ENCODE measurements at places on chromosomes 1 and 21.

DNA sequence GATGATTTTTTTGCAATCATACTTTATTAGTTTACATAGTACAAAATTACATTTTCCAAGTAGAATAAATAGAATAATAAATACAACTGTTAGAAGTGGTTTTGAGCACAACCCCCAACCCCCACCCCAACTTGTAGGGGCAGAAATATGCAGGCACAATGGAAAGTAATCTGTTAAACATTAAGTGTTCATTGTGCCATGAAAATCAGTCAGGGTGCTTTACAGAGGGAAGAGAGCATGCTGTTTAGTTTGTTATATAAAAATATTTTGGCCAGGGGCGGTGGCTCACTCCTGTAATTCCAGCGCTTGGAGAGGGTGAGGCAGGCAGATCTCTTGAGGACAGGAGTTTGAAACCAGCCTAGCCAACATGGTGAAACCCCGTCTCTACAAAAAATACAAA lies 2.6 kb downstream of the OR10T2 start:
- DNase-seq = no peak

GRCh38 chr1:67323087-67323486 lies 15.4 kb downstream of the IL12RB2 start:
- peak; percentile 14 for DNase-seq

- no peak for DNase-seq
Observed at GRCh38 chr1:58248791-58249190, 297.7 kb downstream of the OMA1 start.

- DNase-seq = no peak
Observed at GRCh38 chr1:182442333-182442732, 7.6 kb upstream of the RGSL1 start.

- DNase-seq = no peak
Observed at GRCh38 chr1:41360074-41360785, 1.0 kb upstream of the FOXO6 start.

DNA sequence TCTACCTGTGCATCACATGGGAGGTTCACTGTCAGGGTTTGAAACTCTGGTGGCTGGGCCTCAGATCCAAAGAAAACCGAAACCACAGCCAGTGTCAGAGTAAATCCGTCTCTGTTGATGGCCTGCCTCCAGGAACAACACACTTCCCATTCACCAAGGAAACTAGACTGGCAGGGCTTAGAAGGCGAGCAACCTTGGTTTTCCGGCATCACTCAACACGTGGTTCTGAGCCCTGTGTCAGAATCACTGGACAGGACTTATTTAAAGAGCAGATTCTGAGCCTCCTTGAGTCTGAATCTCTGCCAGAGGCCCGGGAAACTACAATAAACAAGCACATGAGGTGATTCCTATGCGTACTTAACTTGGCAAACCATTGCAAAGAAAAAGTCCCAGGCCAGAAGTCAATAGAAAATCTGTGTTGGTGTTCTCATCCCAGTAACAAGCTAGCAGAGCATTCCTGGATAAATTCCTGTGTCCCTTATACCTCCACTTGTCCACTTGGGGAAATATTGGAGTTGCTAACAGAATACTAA lies 70.0 kb downstream of the KCTD3 start:
- DNase-seq = no peak

GRCh38 chr1:66250478-66250877 lies 283.5 kb upstream of the SGIP1 start:
- DNase-seq = no peak

DNA sequence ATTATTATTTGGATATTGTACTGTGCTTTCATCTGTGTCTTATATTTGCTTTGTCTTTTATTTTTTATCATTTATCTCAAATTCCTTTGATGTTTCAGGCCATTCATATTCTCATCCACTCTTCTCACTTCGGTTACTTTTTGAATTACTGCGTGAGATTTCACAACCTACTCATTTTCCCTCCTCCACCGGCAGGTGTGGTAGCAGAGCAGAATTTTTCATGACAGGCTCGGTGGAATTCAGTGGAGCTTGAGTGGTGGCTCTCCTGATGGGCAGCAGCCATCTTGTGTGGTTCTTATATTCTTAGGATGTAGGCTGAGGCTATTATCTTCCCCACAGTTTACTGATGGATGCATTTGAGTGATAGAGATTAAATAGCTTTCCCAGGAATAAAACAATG lies 92.3 kb upstream of the IVNS1ABP start:
- no peak for DNase-seq

GRCh38 chr21:45128613-45129188 lies 54.3 kb downstream of the ADARB1 start:
- peak; percentile 77 for DNase-seq

GRCh38 chr21:34977333-34977732 lies 71.8 kb downstream of the RUNX1 start:
- no peak for DNase-seq

DNA sequence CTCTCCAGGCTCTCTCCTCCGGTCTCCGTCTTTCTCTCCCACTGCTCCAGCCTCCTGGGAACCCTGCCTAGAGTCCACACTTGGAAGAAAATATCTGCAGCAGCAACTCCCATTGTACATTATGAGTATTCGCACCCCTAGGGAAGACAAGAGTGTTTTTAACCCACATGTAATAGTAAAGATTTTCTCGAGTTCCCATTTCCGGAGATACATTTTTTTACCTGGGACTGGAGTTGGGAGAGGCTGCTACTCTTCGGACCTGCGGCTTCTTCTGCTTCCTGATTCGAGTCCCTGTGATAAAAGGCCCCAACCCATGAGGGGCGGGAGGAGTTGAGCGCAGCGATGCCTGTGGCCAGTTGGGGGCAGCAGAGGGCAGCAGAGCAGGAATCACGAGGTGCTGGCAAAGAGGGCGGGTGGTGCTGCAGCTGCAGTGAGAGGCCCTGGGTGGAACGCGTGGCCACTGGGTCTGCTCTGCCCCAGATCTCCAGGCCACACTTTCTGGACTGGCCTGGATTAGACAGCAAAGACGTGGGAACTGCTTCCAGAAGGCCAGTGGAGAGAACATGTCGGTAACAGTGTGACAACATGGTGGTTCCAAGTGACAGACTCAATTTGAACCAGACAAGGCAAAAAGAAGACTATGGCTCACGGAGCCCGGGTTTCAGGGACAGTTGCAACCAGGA lies 221.0 kb upstream of the CSF3R start:
- peak; percentile 73 for DNase-seq

DNA sequence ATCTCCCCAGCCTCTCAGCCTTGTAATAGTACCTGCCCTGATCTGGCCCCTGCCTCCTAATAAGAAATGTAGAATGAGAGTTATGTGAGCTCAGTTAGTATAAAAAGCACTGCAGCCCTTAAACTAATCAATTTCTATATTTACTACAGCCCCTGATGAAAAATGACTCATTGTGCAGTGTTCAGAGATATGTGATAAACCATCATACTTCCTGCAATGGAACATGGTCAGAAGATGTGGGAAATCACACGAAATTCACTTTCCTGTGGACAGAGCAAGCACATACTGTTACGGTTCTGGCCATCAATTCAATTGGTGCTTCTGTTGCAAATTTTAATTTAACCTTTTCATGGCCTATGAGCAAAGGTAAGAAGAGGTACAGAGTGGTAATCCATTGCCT lies 176.8 kb upstream of the PDE4B start:
- no peak for DNase-seq

DNA sequence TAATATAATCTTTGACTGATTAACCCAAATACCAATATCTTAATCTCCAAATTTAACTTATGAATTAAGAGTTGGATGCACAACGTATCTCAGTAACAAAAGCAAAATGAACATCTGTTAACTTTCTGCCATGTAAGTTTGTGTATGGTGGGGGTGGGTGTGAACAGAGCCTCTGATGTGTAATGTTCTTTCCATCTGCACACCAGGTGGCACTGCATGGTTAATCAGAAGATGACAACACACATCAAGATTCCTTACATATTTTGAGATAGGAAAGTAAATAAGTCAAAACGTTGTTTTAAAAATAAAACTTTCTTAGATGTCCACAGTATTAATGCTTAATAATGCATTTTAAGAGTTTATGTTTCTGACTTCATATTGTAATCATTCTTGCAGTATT lies 251.9 kb downstream of the DPYD start:
- no peak for DNase-seq

DNA sequence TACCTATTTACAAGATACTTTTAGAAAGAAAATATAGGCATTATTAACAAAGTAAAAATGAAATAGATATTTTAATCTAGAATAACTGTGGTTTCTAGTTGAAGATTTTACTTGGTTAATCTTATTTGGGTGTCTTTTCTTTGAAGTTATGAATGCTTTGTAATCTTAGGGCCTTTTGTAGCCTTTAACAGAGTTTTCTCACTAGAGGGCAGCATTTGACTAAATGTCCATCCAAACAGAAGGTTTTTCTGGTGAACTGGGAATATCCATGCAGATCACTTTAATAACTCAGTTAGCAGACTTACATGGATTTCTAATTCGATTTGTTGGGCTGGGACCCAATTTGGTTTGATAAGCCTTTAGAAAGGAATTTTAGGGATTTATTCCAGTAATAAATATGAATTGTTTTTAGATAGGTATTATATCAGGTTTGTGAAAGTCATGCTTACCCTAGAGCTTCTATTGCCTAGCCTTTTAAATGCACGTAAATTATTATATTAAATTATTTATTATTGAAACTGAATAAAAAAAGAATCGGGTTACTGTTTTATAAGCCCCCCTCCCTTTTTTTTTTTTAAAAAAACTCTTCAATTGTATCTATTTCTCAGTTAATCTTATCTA lies 119.7 kb downstream of the ZNF326 start:
- no peak for DNase-seq

DNA sequence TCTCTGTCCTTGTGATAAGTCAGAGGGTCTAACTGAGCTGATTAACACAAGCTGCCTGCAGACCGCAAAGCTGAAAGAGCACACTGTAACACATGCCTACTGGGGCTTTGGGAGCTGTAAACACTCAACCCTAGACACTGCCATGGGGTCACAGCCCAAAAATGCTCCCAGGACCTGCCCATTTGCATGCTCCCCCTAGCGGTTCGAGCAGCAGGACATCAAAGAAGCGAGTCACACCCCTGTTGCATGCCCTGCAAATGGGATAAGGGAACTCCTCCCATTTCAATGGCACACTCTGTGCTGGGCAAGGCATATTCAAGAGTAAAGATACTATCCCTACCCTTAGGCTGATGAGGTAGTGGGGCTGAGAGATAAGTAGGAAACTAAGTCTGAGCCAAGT lies 22.8 kb downstream of the LCE3E start:
- no peak for DNase-seq

DNA sequence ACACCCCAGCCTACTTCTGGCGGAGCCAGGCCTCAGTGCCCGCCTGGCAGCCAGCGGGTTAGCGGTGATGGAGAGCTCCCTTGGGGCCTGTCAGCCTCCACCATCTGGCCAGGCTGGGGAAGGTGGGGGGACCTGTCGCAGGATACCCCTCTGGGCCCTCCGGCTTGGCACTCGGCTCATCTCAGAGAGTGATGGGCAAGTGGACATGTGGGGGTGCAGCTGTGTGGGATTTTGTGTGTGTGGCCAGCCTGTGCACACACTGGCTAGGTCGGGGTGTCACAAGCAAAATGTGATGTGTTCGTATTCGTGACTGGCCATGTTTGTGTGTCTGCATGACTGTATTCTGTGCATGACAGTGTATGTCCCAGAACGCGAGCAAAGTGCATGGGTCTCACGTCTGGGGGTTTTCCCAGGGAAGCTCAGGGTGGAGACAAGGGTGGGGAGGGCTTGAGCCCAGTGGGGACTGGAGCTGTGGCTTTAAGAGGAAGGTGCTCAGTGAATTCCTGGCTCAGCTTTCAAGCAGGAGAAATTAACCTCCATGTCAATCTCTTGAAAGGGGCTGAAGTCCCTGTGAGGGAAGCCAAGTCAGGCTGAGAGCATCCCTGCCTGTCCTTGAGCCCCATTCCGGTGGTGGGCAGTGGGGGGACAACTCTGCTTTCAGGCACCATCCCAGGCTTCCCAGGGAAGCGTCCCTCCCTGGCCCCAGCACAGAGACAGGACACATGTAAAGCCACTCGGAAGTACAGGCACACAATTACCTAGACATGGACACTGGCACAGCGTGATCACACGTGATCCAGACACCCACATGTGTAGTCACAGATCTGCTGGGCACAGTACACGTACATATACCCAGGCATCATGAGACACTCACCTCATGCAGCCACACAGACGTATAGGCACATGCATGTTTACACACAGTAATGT lies 21.1 kb upstream of the ADGRB2 start:
- no peak for DNase-seq

DNA sequence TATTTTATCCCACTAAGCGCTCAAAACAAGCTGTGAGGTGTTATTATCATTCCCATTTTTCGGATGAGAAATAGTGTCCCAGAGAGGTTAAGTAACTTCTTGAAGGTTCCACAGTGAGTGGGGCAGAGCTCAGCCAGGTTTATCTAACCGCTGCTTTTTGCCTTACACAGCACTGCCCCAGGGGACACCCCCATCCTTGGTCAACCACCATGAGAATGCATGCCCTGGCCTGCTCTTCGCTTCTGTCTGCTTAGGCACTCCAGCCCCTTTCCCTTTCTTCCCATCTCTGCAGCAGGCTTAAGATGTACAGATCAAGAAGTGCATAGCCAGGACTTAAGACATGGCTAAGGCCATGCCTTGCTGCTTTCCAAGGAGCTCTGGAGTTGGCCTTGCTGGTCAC lies 159.0 kb upstream of the CD34 start:
- DNase-seq = no peak

DNA sequence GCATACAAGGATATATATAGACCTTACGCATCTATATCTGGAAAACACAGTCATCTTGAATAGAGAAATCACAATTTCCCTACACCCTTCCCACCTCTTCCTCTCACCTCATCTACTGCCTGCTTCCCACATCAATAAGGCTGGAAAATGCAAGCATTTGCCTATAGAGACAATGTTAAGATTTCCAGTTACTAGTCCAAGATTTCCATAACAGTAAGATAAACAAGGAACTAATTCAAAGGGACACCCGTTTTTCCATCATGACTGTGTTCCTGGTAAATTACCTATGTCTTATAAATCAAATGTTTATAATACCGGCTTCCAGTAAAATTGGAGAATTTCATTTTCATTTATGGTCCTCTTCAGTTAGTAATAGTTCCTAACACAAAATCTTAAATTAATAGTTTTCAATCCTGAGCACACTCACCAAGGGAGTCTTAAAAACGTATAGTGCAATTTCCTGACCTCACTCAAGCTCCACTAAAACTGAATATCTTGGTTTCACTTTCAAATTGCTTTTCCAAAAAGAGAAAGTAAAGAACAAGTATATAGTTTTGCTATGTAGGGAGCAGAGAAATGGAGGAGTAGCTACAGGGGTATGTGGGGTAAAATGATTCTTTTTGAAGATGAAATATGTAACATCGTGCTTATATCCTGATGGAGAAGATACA lies 398.7 kb downstream of the PLPP3 start:
- DNase-seq = no peak

GRCh38 chr1:1427820-1428148 lies 6.7 kb upstream of the ANKRD65 start:
- DNase-seq = no peak

GRCh38 chr1:41799723-41800122 lies 119.0 kb downstream of the HIVEP3 start:
- DNase-seq = peak; percentile 25

DNA sequence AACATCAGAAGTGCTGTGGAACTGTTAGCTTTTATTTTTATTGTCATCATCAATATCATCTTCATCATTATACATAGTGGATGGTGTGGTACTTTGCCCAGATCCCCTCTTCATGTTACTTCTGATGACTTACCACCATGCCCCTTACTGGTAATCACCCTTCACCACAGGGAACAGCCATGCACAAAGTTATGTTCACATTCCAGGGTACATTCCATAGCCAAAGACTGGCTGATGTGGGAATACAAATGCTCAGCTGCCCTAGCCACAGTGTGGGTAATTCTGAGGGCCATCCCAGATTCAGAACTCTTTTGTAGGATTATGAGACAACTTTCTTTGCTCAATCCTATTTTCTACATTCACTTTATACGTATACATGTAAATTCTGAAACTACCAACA lies 691.3 kb upstream of the CXADR start:
- no peak for DNase-seq
